ENCODE measurements at places on chromosomes 1 and 21.
A peak's percentile ranks its signal among the peaks of the same experiment; 100 is the strongest.

DNA sequence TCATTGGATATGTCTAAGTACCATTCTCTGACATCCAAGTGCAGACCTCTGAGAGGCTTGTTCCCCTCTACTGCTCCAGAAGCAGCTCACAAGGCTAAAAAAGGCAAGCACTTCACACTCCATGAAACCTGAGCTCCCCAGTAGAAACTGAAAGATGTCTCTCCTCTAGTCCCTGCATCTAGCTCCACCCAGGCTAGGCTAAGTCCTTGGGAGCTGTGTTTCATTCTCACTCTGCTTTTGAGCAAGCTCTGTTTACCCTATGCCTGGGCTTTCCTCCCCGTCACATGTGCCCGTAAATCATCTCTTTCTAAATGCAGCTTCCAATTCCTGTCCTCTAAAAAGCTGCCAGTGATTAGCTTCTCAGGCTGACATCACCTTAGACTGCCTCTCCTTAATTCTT lies 39.0 kb downstream of the LRRC71 start:
- DNase-seq = peak; percentile 61

DNA sequence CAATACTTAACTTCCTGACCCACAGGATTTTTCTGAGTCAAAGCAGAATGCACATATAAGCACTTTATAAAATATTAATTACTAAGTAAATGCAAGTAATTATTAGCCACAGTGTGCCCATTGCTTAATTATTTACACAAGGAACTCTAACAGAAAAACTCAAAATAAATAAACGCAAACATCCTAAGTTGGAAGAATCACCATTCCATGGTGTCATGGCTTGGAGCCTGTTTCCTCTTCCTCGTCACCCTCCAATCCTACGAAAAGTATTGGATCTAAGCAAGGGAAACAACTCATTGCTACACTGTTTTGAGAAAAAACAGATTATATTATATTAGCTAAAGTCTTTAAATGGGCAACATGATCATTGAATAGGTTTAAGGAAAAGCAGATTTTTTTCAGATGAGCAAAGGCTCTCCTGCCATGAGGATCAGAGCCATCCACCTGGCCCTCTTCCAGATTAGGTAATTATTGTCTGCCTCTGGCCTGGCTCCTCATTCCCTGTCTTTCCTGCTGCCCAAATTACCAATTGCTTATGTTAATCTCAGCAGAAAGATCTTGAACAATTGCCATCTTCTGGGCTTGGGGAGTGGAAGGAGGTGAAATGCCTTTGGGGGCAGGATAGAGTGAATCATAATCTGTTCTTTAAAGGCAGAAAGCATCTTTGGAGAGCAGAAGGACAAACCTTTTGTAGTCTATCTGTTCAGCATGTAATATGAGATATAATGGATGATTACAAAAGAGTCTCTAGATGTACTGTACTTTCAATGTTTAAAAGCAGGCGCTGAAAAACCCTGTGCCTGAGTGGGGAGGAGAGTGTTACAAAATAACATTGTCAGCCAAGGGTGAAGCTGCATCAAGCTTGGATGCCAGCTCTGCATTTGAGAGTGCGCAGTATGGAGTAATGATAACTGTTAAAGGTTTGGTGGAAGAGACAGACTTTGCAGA lies 121.2 kb downstream of the DUSP10 start:
- peak; percentile 59 for DNase-seq

GRCh38 chr1:214321705-214322453 lies 40.9 kb downstream of the SMYD2 start:
- DNase-seq = no peak

DNA sequence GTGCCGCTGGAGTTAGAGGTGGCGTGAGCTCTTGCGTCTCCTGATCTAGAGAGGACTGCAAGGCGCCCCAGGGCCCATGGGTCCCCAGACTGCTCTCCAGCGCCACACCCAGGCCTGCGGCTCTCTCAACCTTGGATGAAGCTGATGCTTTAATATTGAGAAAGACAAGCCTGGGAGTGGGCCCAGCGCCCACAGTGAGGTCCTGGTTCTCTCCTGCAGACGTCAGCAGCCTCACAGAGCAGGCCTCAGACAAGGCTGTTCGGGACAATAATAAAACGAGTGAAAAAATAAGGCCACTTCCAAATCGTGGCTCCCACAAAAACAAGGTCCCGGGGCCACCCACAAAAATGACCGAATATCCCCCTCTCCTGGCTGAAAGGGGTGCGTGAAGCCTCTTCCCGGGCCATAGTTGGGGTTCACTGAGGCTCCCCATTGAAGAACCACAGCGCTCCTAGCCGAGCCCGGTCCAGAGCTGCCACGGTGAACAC lies 6.0 kb upstream of the DNMT3L start:
- no peak for DNase-seq

DNA sequence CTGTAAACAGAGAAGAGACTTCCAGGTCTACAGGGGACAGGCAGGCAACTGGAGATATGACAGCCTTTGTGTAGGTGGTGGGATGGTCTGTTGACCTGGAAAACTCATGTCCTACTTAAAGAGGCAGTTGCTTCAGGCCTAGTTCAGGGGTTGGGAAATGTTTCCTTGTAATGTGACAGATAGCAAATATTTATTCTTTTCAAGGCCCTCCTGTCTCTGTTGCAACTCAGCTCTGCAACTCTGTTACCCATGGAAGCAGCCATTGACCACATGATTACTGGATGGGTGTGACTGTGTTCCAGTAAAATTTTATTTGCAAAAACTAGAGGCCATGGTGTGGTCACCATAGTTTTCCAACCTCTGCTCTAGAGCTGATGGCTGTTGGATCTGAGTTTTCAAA lies 341.9 kb downstream of the PTBP2 start:
- no peak for DNase-seq

All from NCI-H2029 (cell line).